Ovary (tissue), 10 donors: ENCODE measurements at places on chromosomes 13 and 19.

GRCh38 chr13:94758436-94758960, 46.2 kb upstream of the SOX21 start:
- DNase-seq, result no peak

DNA sequence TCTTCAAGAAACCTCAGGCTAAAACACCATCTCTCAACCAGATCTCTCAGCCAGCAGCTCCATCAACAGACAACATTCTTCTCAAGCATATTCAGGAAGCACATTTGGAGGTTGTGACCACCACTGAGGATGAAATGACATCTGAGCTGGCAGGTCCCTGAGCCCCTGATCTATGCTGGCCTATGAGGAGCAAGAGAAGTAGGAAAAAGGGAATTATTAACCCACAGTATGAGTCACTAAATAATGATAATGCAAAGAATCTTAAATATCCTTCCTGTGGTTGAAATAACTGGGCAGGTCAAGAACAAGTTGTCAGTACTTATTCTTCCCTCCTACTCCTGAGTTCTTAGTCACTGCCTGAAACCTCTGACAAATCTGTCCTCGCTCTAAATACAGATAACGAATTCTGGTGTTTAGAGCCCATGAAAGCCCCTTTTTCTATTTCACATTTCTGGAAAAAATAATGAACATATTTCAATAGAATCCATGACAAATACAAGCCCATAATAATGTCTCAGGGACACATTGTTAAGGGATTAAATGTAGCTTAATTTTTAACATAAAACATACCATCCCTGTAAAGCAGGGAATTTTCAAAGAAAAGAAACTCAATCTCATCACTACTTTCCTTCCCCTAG, 225.8 kb upstream of the IRS2 start:
- no peak for DNase-seq

GRCh38 chr19:58353717-58354477, 605 bp upstream of the A1BG start:
- DNase-seq, result no peak

DNA sequence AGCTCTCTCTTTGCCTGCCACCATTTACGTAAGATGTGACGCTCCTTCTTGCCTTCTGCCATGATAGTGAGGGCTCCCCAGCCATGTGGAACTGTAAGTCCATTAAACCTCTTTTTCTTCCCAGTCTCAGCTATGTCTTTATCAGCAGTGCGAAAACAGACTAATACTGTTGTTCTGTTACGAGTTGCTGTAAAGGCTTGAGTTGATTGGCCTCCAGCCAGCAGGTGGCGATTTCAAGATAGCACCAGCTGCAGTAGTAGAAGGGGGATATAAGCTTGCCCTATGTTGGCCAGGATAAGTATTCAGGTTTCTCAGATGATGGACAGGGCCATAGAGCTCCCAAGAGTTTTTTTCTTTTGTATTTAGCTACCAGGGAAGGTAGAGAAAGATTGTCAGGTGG, 385.5 kb downstream of the MZT1 start:
- DNase-seq, result no peak

DNA sequence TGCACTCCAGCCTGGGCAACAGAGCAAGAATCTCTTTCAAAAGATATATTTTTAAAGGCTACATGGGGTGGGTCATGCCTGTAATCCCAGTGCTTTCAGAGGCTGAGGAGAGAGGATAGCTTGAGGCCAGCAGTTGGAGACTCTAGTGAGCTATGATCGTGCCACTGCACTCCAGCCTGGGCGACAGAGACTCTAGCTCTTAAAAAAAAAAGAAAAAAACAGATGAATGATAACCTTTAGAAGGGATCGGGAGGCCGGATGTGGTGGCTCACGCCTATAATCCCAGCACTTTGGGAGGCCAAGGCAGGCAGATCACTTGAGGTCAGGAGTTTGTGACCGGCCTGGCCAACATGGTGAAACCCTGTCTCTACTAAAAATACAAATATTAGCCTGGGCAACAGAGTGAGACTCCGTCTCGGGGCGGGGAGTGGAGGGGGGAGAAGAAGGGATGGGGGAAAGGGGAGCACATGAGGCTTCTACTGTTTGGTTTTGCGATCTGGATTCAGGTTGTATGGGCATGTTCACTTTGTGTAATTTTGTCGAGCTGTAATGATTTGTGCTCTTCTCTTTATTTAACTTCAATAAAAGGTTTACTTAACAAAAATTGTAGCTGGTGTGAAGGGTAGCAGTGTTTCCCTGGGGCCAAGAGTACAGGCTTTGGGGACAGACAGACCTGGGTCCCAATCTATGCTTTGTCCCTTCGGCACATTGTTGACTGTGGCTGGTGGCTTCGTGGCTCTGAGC, 1.1 kb upstream of the PSMC4 start:
- no peak for DNase-seq

DNA sequence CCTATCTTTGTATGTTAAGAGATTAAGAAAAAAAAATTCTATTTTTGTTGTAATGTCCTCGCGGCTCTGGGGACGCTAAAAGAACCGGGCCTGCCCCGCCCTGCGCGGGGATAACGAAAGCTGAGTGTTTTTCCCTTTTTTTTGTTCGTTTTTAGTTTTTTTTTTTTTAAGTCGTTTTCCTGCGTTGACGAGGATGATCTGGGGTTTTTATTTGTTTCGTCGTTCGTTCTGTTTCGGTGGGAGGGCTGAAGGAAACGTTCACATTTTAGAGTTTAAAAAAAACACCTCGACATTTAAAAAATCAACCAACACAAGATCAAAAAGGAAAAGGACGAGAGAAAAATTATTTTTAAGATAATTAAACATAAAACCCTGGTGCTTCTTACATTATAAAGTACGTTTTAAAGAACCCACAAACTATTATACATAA, 5.6 kb downstream of the LYL1 start:
- DNase-seq, result no peak

- no peak for DNase-seq
These were observed 13.8 kb downstream of the LRP3 start for GRCh38 chr19:33207903-33208302.

DNA sequence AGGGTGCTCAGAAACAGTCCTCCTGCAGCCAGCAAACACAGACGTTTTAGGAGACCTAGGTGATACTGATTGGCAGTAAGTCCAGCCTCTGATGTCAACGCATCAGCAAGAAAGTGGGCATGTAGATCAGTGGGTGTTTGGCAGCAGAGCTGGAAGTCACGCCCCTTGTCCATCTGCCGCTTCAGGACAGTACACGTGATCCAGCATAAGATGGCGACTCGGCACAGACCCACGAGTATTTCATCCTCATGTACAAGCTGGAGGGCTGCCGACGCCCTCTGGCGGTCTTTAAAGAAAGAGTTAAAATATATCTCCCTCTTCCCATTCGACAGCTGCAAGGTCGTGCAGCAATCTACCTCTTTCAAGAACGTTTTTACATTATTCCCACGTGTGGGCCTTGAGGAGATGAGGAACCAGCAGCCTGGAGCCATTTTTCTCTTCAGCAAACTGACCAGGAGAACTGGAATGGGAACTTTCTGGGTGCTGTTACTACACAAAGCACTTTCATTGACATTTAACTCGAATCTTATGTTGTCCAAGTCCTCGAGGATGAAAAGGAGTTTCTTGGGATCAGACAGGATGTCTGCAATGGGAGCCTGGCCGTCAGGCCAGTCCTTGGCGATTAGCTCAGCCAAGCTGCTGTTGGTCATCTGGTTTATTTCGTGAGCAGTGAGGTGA, 22.3 kb downstream of the NLRP11 start:
- DNase-seq, result peak; percentile 66

DNA sequence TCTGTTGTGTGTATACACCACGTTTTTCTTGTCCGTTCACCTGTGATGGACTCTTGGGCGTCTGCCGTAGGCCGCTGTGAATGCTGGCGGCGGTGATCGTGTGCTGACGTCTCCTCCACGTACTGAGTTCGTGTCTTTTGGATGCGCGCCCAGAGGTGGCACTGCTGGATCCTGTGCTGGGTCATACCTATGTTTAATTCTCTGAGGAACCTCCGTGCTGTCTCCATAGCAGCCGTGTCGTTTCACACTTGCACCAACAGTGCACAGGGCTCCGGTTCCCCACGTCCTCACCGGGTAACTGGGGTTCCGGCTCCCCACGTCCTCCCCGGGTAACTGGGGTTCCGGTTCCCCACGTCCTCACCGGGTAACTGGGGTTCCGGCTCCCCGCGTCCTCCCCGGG, 56.2 kb downstream of the ATP11A start:
- no peak for DNase-seq

- no peak for DNase-seq
These were observed 169.1 kb downstream of the KCTD12 start for GRCh38 chr13:76717092-76717491.
